ENCODE measurements at places on chromosomes 12 and 14.

DNA sequence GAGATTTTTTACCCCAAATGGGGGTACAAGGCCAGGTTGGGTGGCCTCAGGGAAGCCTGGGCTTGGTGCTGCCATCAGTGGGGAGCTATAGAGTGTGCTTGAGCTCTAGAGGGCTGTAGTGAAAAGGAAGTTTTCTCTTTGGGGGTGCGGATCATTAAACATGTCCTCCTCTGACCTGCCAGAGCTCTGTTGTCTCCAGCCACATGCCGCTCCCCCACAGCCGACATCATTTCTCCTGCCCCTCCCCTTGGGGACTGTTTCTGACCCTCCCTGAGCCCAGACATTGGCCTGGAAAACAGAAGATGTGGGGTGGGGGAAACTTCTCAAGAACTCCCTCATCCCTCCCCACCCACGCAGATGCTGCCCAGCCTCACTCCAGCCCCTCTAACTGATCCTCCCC lies 25.3 kb downstream of the DTX1 start:
- DNase-seq, result no peak

GRCh38 chr12:68595241-68595640 lies 15.5 kb upstream of the RAP1B start:
- no peak for DNase-seq

DNA sequence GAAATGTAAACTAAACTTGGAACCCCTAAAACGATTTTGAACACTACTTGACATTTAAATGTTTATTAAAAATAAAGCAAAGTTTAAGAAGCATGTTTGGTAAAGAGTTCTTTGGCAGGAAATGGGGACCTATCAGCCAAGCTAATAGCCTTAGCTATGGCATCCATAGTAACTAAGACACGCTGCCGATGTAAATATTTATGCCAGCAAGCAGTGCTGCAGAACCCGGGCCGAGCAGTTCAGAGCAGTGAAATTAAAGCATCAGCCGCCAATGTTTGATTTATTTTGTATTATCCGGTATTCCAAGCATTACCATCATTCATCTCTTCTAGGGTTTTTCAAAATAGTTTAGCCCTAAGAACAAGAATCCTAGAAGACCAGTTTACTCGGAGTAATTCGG lies 61.6 kb downstream of the PPP2R5C start:
- DNase-seq, result peak; percentile 70

GRCh38 chr12:106020736-106021135 lies 118.0 kb downstream of the NUAK1 start:
- DNase-seq, result no peak

DNA sequence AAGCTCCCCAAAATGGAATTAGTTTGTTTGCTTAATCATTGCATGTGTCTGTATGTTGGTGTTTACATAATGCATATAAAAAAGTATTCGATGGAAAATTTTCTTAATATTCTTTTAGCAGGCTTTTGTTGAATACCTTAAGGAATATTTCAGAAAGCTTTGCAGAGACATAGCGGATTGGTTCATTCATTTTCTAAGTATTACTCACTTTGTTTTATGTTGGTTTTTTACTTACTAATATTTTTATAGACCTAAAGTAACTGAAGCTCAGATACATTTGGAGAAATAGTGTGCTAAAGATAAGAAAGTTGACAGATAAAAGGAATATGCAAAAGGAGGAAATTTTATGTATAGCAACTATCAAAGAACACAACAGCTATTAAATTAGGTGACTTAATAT lies 191.0 kb downstream of the ERC1 start:
- no peak for DNase-seq

DNA sequence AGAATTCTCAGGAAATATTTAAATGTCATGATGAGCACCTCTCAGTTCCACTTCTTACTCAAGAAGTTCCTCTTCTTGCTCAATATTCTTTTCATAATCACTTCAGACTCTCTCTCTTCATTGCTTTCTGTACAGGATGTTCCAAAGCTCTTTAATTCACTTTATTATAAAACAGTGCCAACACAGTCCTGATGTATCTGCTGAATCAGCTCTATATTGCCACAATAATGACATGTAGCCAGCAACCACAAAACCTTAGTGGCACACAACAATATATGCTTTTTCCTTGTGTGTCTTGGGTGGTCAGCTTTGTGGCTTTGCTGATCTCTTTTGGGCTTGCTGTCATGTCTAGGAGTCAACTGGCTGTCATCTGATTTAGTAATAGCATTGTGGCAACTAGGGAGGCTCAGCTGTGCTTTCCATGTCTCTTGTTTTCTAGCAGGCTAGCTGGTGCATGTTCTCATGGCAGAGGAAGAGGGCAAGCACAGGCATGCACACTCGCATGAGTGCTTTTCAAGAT lies 52.8 kb upstream of the SLC2A13 start:
- DNase-seq, result no peak

DNA sequence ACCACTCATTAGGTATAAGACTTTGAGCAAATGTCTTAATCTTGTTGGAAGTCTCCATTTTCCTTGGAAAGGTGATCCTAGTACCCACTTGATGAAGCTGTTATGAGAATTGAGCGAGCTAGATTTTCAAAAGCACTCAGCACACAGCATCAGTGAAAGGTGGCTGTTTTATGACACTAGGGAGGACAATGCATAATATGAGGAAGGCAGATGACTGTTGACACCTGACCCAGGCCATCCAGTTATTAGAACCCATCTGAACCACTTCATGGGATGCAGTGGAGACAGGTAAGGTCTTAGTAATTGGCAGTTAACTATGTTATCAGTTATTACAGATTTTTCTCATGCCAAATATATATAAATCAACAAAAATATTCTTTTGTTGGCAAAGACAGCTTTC lies 369.9 kb upstream of the PDE3A start:
- DNase-seq, result no peak

All from CD4-positive, CD25-positive, alpha-beta regulatory T cell (primary cell).